NCI-H345 (cell line): ENCODE measurements at places on chromosomes 12 and 14.

- no peak for DNase-seq
Measured at GRCh38 chr12:98064501-98064900, 450.9 kb upstream of the TMPO start.

- DNase-seq, result no peak
Measured at GRCh38 chr12:131137836-131138637, 184.3 kb downstream of the ADGRD1 start.

- no peak for DNase-seq
Measured at GRCh38 chr14:33287189-33287588, 348.5 kb downstream of the NPAS3 start.

DNA sequence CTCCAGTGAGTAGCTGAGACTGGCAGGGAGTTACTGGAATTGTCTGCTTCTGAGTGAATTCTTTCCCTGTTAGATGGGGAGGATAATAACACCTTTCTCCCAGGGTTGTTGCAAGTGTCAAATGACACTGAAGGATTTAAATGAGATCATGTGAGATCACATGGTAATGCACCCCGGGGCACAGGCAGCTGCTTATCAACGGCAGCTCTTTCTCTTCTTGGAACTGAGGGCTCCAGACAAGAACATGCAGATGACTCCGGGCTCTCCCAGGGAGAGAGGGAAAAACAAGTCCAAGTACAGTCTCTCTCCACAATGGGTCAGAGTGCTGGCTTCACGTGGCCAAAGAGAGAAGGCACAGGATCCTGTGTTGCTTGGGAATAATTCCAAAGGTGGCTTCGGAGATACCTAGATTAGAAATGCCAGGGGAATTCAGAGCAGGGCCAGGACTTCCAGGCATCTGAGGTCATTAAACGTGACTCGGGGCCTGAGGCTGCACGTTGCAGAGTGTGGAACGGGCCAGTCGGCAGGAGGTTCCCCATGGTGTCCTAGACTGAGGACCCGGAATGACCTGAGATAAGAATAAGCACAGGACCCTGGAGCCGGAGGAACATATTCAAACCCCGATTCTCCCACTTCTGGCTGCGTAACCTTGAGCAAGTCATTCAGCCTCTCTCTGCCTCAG, 109.2 kb downstream of the PRMT8 start:
- DNase-seq, result peak; percentile 25

DNA sequence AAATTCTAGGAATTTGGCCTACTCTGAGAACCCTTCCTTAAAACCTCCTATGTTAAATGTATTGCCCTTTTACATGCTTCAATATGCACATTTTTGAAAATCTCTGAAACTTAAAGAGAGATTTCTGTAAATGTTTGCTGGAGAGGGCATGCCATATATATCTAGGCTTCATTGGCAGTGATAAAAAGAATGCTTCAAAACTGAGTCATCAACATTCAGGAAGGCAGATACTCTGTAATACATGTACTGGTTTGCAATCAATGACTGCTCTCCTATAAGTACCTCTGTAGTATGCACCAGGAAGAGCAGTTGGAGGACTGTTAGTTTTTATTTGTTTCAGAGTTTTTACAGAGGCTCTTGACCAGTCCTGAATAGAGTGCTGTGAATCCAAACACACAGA, 739.9 kb downstream of the SLC16A7 start:
- peak; percentile 27 for DNase-seq

DNA sequence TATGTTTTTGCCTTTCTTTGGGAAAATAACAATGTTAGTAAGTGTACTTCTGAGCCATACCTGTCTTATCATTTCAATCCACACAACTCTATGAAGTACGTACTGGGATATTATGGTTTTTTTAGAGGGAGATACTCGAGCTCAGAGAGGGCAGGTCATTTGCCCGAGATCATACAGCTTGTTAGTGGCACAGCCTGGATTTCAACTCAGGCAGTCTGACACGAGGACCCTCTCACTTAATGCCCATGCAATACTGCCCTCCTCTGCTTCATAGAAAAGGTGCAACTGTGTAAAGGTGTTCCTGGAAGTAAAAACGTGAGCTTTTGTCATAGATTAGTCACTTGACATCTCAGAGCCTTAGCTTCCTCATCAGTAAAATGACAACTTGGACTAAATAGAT, 128.0 kb downstream of the NDUFA12 start:
- DNase-seq, result peak; percentile 36

DNA sequence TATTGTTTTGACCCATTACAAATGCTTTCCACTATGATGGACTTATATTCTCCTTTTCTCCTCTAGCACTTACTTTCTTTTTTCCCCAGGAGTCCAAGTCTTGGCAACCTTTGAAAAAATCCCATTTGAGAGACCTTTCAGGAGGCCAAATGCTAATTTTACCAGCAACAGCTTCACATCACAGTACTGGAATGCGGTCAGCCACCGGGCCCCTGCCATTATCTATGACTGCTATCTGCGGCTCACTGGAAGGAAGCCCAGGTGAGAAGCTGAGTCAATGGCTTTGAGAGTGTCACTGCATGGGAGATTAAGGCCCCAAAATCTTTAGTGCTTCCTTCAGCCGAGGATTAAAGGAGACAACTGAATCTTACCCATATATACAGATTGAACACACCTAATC, 64.2 kb downstream of the ERGIC2 start:
- DNase-seq, result no peak

GRCh38 chr12:131458931-131459772, 251.7 kb upstream of the SFSWAP start:
- DNase-seq, result no peak

DNA sequence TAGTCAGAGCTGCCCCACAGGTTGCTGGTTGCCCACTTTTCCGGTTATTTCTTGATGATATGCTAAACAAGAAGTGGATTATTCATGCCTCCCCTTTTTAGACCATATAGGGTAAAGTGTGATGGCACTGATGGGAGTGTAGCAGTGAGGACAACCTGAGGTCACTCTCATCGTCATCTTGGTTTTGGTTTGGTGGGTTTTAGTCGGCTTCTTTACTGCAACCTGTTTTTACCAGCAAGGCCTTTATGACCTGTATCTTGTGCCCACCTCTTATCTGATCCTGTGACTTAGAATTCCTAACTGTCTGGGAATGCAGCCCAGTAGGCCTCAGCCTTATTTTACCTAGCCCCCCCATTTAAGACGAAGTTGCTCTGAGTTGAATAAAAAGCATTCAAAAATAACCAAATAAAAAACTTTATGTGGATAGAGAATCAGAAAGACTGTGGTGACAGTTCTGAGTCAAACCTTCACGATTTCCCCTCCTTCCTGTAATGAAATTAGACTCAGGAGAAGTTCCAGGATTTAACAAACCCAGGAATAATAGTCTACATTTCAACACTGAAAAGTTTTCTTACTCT, 144.2 kb downstream of the PAWR start:
- DNase-seq, result no peak

GRCh38 chr12:83619973-83620372, 933.3 kb downstream of the TMTC2 start:
- DNase-seq, result no peak

DNA sequence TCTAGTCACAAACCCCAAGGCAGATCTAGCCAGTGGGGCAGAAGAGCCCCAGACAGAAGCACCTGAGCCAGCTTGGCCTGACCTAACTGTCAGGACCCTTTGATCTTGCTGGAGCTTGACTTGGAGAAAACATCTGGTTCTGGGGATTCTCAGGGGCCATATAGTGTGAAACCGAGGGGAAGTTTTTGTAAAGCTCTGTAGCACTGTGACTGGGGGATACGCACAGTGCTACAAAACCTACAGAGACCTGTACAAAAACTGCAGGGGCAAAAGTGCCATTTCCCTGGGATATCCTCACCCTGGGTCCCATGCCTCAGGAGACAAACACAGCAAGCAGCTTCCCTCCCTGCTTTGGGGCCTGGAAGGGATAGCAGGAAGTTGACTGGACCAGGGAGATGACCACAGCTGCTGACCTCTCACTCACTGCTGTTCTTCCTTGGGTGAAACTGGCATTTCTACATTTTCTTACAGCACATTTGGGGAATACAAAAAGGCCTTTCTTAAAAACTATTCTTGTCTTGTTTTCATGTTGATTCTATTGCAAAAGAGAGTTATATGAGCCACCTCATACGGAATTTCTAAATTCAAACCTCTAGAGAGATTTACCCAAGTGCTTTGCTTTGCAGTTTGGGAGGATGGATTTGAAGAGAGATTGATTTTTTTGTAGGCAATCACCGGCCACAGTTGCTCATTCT, 140.0 kb downstream of the DAD1 start:
- no peak for DNase-seq

GRCh38 chr12:121214855-121215745, 5.2 kb downstream of the P2RX4 start:
- no peak for DNase-seq

GRCh38 chr12:119694111-119694510, 26.2 kb downstream of the PRKAB1 start:
- DNase-seq, result no peak

DNA sequence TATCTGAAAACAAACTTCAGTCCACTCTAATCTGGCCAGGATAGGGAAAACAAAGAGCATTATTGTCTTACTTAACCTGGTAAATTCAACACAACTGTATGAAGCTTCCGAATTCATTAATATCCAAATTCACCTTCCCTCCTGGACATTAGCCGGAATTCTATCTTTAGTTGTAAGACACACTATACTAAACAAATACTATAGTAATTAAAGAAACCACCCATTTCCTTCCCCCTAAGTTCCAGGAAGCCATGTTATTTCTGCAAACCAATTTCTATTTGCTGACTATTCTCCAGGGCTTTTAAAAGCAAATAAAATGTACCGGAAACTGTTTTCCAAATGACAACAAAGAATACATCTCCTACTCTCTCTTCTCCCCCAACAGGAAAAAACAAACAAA, 122.7 kb upstream of the MDM1 start:
- DNase-seq, result no peak

- no peak for DNase-seq
Measured at GRCh38 chr14:24228902-24229301, 3.3 kb downstream of the NEDD8 start.

GRCh38 chr14:36683083-36683724, 21.5 kb downstream of the PAX9 start:
- DNase-seq, result peak; percentile 93

DNA sequence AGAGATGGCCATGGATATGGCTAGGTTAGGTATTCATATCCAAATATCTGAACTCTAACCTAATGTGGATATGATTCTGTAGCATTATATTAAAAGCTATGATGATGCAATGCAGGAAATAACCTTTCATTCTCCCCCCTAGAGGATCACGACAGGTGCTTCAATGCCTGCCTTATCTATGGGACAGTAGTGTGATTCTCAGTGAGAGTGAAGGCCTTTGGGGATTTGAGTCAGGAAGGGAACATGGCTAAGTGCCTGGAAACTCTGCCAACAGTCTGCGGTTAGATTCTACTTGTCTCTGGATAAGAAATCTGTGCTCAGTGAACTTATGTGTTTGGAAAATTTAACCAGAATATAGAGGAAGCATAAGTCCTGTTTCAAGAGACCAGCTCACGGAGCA, 81.8 kb downstream of the SLC38A1 start:
- no peak for DNase-seq

- DNase-seq, result no peak
Measured at GRCh38 chr14:101034986-101035385, 131.5 kb upstream of the RTL1 start.

GRCh38 chr14:60734465-60735242, at the start of gene MNAT1:
Gene MNAT1 (plus strand): TSS chr14:60734761. CDS start chr14:60734863, 102 bp downstream.
- peak; percentile 88 for DNase-seq

GRCh38 chr14:101137234-101137633, 233.7 kb upstream of the RTL1 start:
- no peak for DNase-seq

- DNase-seq, result no peak
Measured at GRCh38 chr14:70905301-70905700, 2.0 kb upstream of the PCNX1 start.

DNA sequence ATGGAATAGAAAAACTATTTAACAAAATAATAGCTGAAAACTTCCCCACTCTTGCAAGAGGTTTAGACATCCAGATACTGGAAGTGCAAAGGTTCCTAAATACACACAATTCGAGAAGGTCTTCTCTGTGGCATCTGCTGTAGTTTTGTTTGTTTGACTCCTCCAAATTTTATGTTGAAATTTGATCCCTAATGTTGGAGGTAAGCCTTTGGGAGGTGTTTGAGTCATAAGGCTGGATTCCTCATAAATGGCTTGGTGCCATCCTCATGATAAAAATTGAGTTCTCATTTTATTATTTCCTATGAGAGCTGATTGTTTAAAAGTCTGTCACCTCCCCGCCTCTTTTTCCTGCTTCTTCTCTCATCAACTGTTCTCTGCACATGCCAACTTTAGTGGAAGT, 182.7 kb downstream of the MYRFL start:
- no peak for DNase-seq

- peak; percentile 13 for DNase-seq
Measured at GRCh38 chr14:100438678-100439592, 115.8 kb downstream of the SLC25A47 start.

- peak; percentile 20 for DNase-seq
Measured at GRCh38 chr12:94545935-94546771, 86.5 kb upstream of the CEP83 start.

DNA sequence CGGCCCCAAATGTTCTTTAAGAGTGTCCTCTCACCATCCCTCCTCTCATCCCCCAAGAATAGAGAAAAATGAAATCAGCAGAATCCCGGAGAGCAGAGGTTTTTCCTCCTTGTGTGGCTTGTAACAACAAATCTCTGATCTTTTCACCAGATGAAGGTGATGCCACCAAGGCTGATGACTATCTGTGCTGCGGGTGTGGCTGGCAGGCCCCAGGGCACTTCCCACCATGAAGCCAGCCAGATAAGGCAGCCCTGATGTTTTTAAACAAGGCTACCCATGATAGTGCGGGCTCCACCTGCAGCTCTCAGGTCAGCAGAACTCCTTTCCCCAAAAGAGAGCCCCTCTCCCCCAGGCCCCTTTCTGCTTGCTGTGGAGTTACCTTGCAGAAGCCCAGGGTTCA, 58.0 kb upstream of the PARP11 start:
- no peak for DNase-seq

- DNase-seq, result no peak
Measured at GRCh38 chr14:71536015-71536740, 396.1 kb upstream of the RGS6 start.

GRCh38 chr14:35826952-35827416, 846 bp downstream of the BRMS1L start:
- no peak for DNase-seq

GRCh38 chr14:67332468-67332867, 27.1 kb downstream of the ATP6V1D start:
- no peak for DNase-seq

- no peak for DNase-seq
Measured at GRCh38 chr14:37036669-37037341, 135.6 kb downstream of the SLC25A21 start.

- DNase-seq, result no peak
Measured at GRCh38 chr12:20342111-20342510, 26.2 kb upstream of the PDE3A start.

- no peak for DNase-seq
Measured at GRCh38 chr12:104371043-104371870, 67.7 kb downstream of the EID3 start.

DNA sequence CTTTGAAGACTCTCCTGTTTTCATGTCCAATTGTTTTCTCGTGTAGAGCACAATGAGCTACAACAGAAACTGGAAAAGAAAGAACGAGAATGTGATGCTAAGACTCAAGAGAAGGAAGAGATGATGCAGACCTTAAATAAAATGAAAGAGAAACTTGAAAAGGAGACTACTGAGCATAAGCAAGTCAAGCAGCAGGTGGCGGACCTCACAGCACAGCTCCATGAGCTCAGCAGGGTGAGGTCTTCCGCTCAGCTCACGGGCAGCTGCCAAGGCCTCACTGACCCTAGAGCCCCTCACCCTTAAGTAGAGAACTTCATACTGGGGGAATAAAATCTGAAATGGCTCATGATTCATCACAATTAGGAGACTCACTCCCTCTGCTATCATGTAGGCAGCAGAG, 134.7 kb downstream of the GPR135 start:
- DNase-seq, result no peak
